Activated CD4-positive, alpha-beta T cell treated with anti-CD3 and anti-CD28 coated beads for 36 hours (primary cell): ENCODE measurements at places on chromosomes 4 and X. TPM values are rescaled to one million over a fixed set of nuclear protein-coding genes. Genes with fewer than 3 reads are reported as not detected.
A peak's percentile ranks its signal among the peaks of the same experiment; 100 is the strongest.

DNA sequence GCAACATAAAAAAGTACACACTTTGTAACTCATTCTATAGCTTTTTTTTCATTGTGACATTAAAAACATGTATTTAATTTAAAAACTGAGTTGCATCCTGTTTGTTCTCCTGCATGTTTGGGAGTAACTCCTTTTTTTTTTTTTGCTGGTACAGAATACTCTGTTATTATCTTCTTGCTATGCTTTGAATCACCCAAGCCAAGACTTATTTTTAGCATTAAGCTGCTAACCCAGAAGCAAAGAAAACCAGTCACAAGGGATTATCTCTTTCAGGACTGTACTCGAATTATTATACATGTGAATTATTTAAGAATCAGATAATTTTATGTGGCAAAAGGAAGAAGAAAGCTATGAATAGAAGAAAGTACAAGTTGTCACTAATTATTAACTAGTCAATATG lies 194.9 kb downstream of the ADAMTS3 start:
- no peak overlapping the region for H3K27ac ChIP-seq
- no peaks in the 10 kb centered on the region for H3K27me3 ChIP-seq
- H3K36me3 ChIP-seq, result no peaks in the 10 kb centered on the region
- H3K4me1 ChIP-seq, result no peaks in the 10 kb centered on the region
- no peak for DNase-seq

The PCDH19 gene
- total RNA-seq, result 0.02 TPM

GRCh38 chr4:76476571-76476970 lies 41.5 kb downstream of the SHROOM3 start:
- peaks cover 14% of the 10 kb centered on the region for H3K27me3 ChIP-seq
- DNase-seq, result no peak
- no peaks in the 10 kb centered on the region for H3K4me1 ChIP-seq
- no peak overlapping the region for H3K4me3 ChIP-seq

- no peak within 1 kb of the TSS for H3K27ac ChIP-seq
- H3K4me3 ChIP-seq, result no peak within 1 kb of the TSS
- no peak for DNase-seq
- H3K4me1 ChIP-seq, result peaks cover 3% of the 10 kb centered on the region
- peaks cover 32% of the 10 kb centered on the region for H3K27me3 ChIP-seq
- no peaks in the 10 kb centered on the region for H3K36me3 ChIP-seq
Observed at GRCh38 chrX:10156199-10157031, at the start of gene CLCN4. Gene CLCN4, plus strand, starts transcription at chrX:10156975. Its CDS starts 28,058 bp downstream, at chrX:10185033.

The RTL5 gene
- 0.33 TPM for total RNA-seq

GRCh38 chrX:134634691-134635090 lies 23.6 kb downstream of the PLAC1 start:
- no peak overlapping the region for H3K4me3 ChIP-seq
- DNase-seq, result no peak
- no peaks in the 10 kb centered on the region for H3K36me3 ChIP-seq
- peaks cover 16% of the 10 kb centered on the region for H3K27me3 ChIP-seq
- H3K27ac ChIP-seq, result no peak overlapping the region

DNA sequence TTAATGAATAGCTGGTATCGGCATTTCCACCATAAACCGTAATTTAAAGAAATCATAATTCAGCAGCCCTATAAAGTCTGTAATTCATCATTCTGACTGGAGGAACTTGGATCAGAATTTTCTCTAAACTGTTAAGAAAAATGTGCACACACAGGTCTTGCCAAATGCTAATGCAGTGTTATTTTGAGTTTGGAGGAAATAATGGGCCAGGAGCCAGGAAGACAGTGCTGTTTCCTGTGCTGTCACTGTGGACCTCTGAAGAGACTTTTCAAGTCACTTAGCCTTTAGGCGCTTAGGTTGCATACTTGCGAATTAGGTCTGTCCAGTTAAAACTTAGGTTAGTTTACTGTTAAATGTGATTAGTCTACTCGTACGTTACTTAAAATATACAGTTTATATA lies 137.5 kb upstream of the ANXA3 start:
- DNase-seq, result no peak
- no peak overlapping the region for H3K4me3 ChIP-seq
- H3K27me3 ChIP-seq, result peaks cover 13% of the 10 kb centered on the region
- H3K36me3 ChIP-seq, result no peaks in the 10 kb centered on the region

GRCh38 chr4:141132072-141132708 lies 1.1 kb downstream of the RNF150 start:
- peak overlapping the region; percentile 78 for H3K4me3 ChIP-seq
- H3K27me3 ChIP-seq, result peaks cover 61% of the 10 kb centered on the region
- H3K27ac ChIP-seq, result no peak overlapping the region

DNA sequence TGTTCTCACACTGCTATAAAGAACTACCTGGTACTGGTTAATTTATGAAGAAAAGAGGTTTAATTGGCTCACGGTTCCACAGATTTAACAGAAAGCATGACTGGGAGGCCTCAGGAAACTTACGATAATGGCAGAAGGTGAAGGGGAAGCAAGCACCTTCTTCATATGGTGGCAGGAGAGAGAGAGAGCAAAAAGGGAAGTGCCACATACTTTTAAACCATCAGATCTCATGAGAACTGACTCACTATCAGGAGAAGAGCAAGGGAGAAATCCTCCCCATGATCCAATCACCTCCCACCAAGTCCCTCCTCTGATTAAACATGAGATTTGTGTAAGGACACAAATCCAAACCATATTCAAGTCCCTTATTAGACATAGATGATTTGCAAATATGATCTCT lies 12.3 kb upstream of the RAP2C start:
- no peak overlapping the region for H3K27ac ChIP-seq
- peaks cover 27% of the 10 kb centered on the region for H3K4me1 ChIP-seq
- H3K4me3 ChIP-seq, result no peak overlapping the region
- no peaks in the 10 kb centered on the region for H3K27me3 ChIP-seq

The LDB2 gene
- not detected for total RNA-seq

DNA sequence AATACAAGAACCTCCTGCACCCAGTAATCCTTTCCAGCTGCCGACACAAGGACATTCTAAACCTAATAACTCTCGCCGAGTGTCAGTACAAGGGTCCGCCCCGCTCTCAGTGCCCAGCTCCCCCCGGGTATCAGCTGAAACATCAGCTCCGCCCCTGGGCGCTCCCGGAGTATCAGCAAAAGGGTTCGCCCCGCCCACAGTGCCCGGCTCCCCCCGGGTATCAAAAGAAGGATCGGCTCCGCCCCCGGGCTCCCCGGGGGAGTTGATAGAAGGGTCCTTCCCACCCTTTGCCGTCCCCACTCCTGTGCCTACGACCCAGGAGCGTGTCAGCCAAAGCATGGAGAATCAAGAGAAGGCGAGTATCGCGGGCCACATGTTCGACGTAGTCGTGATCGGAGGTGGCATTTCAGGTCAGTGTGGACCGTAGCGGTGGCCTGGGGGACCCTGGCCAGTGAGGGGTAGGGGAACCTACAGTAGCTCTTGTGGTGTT lies at the start of gene MAOA:
TSS of gene MAOA (plus strand) at position 295 of the 490 bp plus-strand sequence. CDS start at position 338, 43 bp downstream.
- DNase-seq, result peak; percentile 37
- peak within 1 kb of the TSS; percentile 80 for H3K4me3 ChIP-seq
- H3K4me1 ChIP-seq, result peaks cover 5% of the 10 kb centered on the region
- H3K36me3 ChIP-seq, result no peaks in the 10 kb centered on the region
- H3K27me3 ChIP-seq, result no peaks in the 10 kb centered on the region

The SLBP gene
- total RNA-seq, result 134 TPM

- H3K4me1 ChIP-seq, result no peaks in the 10 kb centered on the region
- H3K27ac ChIP-seq, result no peak overlapping the region
- no peaks in the 10 kb centered on the region for H3K36me3 ChIP-seq
- no peak for DNase-seq
Observed at GRCh38 chrX:18582910-18583493, 88.9 kb downstream of the RS1 start.

The C1QTNF7 gene
- total RNA-seq, result not detected

DNA sequence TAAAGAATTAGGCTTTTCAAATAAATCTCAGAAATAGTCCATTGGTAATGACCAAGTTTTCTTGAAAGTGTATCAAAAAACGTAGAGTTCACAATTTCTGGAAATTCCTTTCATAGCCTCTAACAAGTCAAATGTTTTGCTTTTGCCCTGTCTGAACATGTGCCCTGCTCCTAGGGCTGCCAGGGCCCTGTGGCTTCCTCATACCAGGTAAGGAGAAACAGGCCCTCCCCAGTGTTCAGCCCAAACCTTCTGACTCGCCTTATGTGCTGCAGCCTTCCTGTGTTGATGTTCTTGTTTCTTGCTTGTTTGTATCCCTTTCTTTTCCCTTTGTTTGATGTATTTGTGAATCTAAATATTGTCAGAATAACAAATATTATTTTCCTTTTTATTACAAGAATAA lies 146.1 kb upstream of the PACRGL start:
- no peak overlapping the region for H3K4me3 ChIP-seq
- no peak overlapping the region for H3K27ac ChIP-seq
- H3K4me1 ChIP-seq, result no peaks in the 10 kb centered on the region
- no peak for DNase-seq
- H3K27me3 ChIP-seq, result peaks cover 2% of the 10 kb centered on the region

The NPNT gene
- not detected for total RNA-seq

The TEX13C gene
- not detected for total RNA-seq

The CXCL5 gene
- not detected for total RNA-seq

The ADH1B gene
- not detected for total RNA-seq

DNA sequence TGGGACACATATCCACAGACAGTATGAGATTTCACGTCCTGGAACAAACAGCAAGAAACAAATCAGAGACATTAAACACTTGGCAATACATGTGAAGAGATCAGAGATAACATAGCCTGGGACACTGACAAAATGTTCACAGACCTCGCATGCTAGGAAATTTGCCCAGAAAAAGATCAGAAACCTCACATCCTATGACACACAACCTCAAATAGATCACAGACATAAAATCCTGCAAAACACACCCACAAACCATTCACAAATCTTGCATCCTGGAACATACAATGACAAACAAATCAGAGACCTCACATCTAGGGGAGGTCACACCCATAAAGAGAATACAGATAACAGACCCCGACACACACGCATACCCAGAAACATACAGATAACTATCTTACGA lies 18.0 kb downstream of the SUV39H1 start:
- H3K4me1 ChIP-seq, result peaks cover 78% of the 10 kb centered on the region
- no peaks in the 10 kb centered on the region for H3K27me3 ChIP-seq
- peak overlapping the region; percentile 86 for H3K27ac ChIP-seq

- H3K27me3 ChIP-seq, result no peaks in the 10 kb centered on the region
- H3K4me1 ChIP-seq, result peaks cover 49% of the 10 kb centered on the region
- DNase-seq, result no peak
- H3K4me3 ChIP-seq, result no peak overlapping the region
Observed at GRCh38 chrX:150872773-150873336, 25.6 kb downstream of the CD99L2 start.

The BOD1L1 gene
- total RNA-seq, result 32.4 TPM

GRCh38 chr4:76494243-76494642 lies 59.2 kb downstream of the SHROOM3 start:
- peaks cover 3% of the 10 kb centered on the region for H3K4me1 ChIP-seq
- no peak overlapping the region for H3K27ac ChIP-seq
- peaks cover 2% of the 10 kb centered on the region for H3K27me3 ChIP-seq
- no peak overlapping the region for H3K4me3 ChIP-seq
- no peaks in the 10 kb centered on the region for H3K36me3 ChIP-seq
- DNase-seq, result no peak

GRCh38 chr4:57044996-57045395 lies 65.2 kb downstream of the IGFBP7 start:
- H3K4me1 ChIP-seq, result no peaks in the 10 kb centered on the region
- no peaks in the 10 kb centered on the region for H3K36me3 ChIP-seq
- no peak overlapping the region for H3K4me3 ChIP-seq
- no peak for DNase-seq
- peaks cover 14% of the 10 kb centered on the region for H3K27me3 ChIP-seq

DNA sequence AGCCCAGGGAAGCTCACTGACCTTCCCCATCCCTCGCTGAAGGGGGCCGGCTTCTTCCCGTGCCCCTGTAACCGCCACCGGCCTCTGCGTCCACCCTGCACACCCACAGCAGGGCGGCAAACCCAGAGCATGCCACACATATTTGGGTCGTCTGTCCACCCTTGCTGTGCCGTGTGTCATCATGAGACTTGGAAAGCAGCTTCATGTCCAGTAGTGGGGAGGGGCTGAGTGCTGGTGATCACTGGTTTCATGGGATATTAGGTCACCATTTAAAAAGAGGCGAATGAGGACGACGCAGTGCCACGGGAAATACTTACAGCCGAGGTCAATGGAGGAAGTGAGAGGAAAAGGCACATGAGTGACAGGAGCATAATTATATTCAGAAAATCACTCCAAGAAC lies 74.8 kb downstream of the HTRA3 start:
- no peaks in the 10 kb centered on the region for H3K4me1 ChIP-seq
- H3K36me3 ChIP-seq, result no peaks in the 10 kb centered on the region
- no peak overlapping the region for H3K4me3 ChIP-seq
- no peak for DNase-seq
- H3K27me3 ChIP-seq, result no peaks in the 10 kb centered on the region

DNA sequence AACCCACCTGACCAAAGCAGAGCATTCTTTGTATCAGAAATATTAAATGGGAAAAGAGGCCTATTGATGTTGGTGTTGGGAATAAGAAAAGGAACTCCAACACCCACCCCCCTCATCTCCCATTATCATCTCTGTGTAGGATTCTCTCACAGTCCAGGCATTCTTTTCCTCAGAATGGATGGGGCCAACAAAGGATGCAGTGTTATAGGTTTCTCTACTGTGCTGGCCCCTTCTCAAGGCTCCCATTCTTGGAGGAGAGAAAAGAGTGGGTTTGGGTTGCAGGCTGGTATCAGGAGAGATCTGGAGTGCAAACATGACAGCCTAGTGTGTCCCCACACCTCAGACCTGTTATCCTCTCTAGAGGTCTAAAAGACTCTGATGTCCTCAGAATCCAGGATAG lies 59.6 kb downstream of the UGT8 start:
- H3K27ac ChIP-seq, result no peak overlapping the region
- H3K27me3 ChIP-seq, result peaks cover 11% of the 10 kb centered on the region
- DNase-seq, result no peak
- no peaks in the 10 kb centered on the region for H3K4me1 ChIP-seq
- no peak overlapping the region for H3K4me3 ChIP-seq

DNA sequence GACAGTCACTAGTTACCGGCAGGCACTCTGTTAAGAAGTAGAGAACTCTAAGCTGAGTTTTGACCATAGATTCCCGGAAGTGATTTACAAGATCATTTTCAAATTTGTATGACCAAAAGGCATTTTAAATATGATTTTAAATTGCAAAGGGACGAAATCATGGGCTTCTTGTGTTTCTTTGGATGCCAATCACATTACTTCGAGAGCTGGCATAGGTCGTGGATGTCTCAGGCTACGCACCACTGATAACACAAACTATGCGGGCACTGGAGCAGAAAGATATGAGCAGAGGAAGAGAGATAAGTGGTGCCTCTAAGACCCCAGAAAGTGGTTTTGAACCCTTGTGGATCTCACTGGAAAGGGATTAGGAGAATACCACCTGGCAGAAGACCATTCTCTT lies 294.2 kb upstream of the FTHL17 start:
- H3K27me3 ChIP-seq, result no peaks in the 10 kb centered on the region
- no peak overlapping the region for H3K4me3 ChIP-seq
- H3K36me3 ChIP-seq, result no peaks in the 10 kb centered on the region
- no peak overlapping the region for H3K27ac ChIP-seq
- DNase-seq, result no peak

- H3K27ac ChIP-seq, result no peak overlapping the region
- H3K4me3 ChIP-seq, result no peak overlapping the region
- no peaks in the 10 kb centered on the region for H3K36me3 ChIP-seq
Observed at GRCh38 chr4:60934566-60935295, 265.4 kb upstream of the ADGRL3 start.
